LNCaP clone FGC (cell line): ENCODE measurements at places on chromosomes 5 and 9.

- no peak for DNase-seq
Measured at GRCh38 chr9:28925157-28925556, 1351.9 kb upstream of the C9orf72 start.

DNA sequence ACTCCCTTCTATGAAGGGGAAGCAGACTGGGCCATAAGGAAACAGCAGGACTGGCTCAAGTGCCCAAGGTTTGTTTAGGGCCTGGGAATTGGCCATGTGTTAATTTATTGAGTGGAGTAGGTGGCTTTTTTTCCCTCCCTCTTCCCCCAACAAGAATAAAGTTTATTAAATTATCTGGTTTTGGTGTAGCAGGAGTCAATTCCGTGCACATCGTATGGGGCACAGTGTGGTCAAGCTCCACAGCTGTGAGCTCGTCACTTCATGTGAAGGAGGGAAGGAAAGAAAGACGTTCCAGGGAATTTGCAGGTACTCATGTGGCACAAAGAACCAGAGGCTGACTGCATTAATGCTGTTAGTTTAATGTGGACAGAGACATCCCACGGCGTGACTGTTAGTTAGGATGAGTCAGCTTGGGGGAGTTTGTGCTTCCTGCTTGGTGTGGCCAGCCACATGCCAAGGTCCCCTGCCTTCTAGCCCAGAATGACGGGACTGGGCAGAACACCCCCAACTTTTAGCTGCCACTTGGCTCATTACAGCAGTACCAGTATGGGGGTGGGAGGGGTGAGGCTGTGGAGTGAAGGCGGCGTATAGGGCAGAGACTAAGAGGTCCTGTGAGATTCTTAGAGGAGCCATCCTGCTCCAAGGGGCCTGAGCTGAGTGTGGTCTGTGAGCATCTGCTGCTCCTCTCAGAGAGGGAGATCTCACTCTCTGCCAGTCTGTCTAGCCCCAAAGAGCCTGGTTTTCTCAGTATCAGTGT, 33.2 kb downstream of the CSF1R start:
- no peak for DNase-seq

DNA sequence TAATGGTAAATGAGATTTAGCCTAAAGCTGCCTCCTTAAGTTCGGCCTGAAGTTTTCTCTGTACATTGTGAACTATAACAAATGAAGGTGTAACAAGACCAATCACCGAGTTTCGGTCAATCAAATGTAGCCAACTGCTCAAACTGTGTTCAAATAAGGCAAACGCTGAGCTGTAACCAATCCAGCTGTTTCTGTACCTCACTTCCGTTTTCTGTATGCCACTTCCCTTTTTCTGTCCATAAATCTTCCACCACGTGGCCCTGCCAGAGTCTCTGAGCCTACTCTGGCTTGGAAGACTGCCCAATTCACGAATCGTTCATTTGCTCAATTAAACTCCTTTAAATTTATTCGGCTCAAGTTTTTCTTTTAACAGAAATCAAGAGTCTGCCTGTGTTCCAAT, 193.5 kb upstream of the KLF9 start:
- no peak for DNase-seq

DNA sequence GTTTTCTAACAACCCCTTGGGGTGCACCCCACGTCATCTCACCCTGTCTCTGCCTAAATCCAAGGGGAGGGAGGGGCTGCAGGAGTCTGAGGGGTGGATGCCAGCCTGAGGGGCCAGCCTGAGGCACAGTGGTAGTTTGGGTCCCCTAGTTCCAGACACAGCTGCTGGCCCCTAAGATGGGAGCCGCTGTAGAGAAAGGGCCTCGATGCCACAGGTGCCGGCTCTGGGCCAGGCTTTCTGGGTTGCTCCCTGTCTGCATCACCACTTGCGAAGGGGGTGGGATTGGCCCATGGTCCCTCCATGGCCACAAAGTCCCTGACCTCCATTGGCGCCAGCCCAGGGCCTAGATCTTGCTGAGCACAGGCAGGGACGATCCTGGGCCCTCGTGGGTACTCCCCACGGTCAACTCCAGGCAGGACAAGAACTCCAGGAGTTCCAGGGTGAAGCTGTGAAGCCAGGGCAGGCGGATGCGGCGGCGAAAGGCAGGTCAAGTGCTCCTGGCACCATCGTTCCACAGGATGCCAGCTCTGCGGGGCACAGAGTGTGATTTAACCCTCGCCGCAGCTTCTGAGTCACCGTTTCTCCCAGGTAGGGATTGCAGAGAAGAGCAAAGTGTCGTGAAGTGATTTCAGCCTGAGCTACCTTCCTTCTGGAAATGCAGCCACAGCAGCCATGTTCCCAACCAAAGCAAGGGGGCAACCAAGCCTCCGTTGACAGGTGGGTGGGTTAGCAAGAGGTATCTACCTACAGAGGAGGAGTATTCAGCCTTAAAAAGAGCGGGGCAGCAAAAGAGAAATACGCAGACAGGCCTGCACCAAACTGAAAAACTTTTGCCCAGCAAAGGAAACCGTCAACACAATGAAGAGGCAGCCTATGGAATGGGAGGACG, 41.6 kb upstream of the EXOC3 start:
- no peak for DNase-seq

GRCh38 chr5:123786411-123786810, 274.4 kb downstream of the CSNK1G3 start:
- no peak for DNase-seq

- no peak for DNase-seq
Measured at GRCh38 chr5:160605266-160605665, 183.6 kb downstream of the PTTG1 start.

DNA sequence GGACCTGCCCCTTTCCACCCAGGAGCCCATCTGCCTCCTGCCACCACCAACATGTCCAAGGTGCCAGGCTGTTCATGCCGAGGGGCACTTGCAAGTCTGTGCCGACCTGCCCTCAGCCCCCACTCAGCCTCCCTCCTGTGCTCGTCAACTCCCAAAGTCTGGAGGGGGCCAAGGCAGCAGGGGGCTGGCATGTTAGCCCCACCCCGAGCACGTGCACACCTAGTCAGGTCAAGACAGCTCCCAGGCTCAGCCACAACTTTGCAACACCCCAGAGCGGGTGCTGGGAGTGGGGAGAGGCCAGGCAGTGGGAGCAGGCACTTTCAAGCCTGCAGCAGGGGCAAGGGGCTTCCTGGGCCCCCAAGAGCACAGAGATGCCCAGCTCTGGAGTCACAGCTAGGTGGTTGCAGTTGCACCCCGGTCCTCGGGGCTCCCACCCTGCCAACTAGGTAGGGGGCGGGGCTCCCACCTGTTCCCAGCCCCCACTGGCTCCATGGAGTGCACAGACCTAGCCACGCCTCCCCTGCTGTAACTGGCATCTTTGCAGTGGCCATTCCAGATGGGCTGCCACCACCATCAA, 272.5 kb downstream of the CETN3 start:
- no peak for DNase-seq

GRCh38 chr9:129309906-129310305, 131.8 kb upstream of the IER5L start:
- DNase-seq = no peak

DNA sequence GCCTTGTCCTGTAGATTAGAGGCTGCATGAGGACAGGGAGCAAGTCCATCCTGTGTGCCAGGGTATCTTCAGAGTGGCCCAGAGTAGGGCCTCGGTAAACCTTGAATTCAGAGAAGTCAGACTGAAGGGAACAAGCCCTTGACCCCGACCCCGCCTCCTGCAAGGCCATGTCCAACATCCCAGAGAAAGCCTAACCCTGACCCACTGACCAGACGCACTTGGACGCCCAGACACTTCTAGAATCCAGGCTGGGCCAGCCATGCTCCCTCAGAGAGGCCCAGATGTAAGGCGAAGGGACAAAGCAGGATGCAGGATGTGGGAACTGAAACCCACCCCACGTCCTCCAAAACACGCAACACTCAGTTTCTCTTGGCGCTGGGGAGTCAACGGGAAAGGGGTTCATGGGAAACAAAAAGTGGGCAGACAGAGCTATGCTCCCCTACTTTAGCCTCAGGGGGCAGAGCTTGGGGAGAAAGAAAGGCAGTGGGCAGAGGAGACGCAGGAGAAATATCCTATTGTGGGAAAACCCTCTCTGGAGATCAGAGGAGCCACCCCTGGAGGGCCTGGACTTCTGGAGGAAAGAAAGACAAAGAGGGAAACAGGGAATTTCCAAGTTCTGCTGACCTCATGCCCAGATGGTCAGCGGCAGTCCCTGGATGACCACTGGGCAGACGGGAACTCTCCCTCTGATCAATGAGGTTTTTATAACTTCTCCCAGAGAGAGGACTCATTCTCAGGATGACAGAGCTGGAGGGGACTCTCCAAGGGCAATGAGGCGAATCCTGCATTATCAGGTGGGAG, 13.0 kb downstream of the TNIP1 start:
- no peak for DNase-seq

DNA sequence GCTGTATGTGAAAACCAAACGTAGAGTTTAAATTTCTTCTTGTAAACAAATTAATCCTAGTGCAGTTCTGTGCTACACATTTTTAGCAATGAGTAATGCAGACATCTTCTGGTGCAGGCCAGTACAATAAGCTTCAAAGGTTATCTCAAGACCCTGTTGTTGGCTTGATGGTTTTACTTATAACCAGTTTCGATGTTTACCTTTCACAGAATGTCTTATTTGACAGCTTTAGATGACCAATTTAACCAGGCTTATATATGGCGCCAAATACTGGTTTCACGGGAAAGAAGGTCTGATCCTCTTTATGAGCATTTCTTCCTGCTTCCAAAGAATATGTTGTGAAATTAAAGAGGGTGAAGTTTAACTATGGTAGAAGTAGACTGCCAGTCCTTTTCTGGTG, 9.9 kb downstream of the ZFAND5 start:
- DNase-seq = no peak

GRCh38 chr5:172772112-172772906, 1.3 kb upstream of the DUSP1 start:
- DNase-seq = no peak

GRCh38 chr5:31809050-31809870, 170.3 kb downstream of the PDZD2 start:
- peak; percentile 50 for DNase-seq
